H54 (cell line): ENCODE measurements at places on chromosomes 4 and X.

- DNase-seq: no peak
Observed at GRCh38 chrX:139844163-139844562, 88.7 kb downstream of the ATP11C start.

DNA sequence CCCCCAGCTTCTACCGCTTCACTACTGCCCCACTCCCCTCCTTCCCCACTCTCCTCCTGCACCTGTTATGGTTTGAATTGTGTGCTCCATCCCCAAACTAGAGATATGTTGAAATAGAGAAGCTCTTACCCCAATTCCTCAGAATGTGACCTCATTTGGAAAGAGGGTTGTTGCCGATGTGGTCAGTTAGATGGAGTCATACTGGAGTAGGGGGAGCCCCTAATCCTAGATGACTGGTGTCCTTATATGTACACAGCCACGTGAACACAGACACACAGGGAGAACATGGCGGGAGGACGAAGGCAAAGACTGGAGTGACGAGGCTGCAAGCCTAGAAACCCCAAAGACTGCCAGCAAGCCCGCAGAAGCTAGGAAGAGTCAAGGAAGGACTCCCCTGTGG is 84.3 kb downstream of the FHDC1 start:
- no peak for DNase-seq

- no peak for DNase-seq
Observed at GRCh38 chr4:36323816-36324419, 42.5 kb downstream of the DTHD1 start.

DNA sequence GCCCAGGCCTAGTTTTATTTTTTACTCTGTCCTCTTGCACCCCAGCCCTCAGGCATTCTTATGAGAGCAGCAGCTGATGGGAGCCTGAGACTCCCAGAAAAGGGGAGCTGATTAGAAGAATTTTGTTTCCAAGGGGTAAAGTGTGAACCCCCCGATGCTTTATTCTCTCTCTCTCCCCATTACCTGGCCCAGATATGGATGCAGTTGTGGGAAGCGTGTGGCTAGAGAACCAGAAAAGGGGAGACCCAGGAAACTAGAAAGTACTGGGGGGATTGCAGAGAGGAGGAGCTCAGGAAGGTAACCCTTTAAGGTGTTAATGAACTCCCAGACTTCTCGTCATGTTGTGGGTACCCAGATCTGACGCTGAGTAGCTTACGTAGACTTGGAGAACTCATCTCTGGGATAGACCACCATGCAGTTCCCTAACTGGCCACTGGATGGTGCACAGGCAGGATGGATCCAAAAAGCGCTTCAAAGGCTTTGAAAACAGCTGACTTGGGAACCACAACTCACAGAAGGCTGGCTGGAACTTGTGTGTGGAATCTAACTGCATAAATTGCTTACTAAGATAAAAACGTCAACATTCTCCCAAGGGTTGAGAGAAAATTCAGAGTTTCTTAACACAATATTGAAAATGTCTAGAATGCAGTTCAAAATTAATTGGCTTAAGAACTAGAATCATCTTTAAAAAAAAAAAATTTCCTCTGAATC is 64.7 kb downstream of the TBC1D14 start:
- peak; percentile 67 for DNase-seq
